GM03348 (cell line): ENCODE measurements at places on chromosomes 2 and 18.

GRCh38 chr2:172425336-172425735, 2.0 kb upstream of the ITGA6 start:
- DNase-seq = no peak

DNA sequence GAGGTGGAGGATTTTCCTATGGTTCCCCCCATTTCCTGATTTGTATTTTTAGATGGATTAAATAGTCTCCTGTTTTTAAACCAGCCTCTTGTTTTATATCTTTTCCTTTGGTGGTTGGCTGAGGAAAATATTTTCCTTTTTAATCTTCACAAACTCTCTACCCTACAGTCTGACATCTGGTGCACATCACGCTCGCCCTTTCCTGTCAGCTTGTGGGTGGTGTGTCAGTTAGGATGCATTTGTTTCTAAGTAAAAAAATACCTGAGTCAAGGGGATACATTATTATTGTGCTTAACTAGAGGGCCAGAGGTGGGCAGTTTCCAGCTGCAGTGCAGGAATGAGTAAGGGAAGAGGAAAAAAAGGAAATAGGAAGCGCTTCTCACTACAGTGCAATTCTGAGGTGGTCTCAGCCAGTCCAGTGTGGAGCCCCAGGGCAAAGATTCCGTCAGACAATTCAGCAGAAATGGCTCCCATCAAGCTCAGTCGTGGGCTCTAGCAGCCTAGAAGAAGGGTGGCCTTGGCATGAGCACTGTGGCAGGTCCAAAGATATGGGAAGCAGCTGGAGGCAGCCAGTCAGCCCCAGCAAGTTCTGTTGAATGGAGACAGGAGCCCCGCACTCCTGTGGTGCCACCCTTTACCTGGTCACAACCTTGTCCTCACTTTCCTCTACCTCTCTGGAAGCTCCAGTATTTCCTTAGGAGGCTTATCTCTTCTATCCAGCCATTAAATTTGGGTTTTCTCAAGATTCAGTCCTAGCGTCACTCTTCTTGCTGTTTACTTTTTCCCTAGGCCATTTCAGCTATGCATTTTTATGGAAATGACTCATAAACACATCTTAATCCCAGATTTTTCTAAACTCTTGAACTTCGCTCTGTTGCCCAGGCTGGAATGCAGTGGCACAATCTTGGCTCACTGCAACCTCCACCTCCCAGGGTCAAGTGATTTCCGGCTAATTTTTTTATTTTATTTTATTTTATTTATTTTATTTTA, 18.5 kb downstream of the SFTPB start:
- DNase-seq = peak; percentile 59

- peak; percentile 41 for DNase-seq
These were observed 30.2 kb upstream of the ROCK1 start for GRCh38 chr18:21141668-21142422.

DNA sequence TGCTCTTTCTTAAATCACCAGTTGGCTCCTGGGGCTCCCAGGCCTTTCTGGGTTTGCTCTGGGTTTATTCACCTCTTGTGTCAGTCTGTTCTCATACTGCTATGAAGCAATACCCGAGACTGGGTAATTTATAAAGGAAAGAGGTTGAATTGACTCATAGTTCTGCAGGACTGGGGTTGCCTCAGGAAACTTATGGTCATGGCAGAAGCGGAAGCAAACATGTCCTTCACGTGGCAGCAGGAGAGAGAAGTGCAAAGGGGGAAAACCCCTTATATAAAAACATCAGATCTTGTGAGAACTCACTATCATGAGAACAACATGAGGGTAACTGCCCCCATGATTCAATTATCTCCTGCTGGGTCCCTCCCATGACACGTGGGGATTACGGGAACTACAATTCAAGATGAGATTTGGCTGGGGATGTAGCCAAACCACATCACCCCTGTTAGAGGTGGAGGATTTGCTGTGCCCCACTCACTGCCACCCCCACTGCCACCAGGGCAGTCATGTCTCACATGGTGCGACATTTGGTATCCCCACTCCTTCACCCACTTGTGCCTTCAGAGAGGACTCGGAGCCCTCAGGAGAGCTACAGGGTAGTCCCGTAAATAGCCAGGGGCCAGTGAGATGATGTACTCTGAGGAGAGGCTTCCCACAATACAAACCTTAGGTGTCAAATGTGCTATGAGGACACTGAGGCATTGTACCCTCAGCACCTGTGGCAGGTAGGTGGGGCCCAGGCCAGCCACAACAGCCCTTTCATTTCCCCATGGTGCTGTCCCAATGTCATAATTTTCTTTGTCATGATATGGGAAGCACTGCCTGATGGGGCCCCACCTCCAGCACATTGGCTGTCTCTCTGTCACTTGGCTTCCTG, 35.7 kb downstream of the CDC42EP3 start:
- DNase-seq = no peak

GRCh38 chr2:112253261-112253815, 1.5 kb downstream of the ZC3H8 start:
- DNase-seq = no peak

DNA sequence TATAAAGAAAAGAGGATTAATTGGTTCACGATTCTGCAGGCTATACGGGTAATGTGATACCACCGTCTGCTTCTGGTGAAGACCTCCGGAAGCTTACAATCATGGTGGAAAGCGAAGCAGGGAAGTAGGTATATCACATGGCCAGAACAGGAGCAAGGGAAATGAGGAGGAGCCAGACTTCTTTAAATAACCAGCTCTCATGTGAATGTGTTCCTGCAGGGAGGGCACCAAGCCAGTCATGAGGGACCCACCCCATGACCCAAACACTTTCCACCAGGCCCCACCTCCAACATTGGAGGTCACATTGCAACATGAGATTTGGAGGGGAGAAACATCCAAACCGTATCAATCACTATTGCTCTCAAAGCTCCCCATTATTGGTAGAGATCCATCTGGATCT, 61.8 kb downstream of the EFEMP1 start:
- no peak for DNase-seq

- no peak for DNase-seq
These were observed 170.3 kb upstream of the MGAT5 start for GRCh38 chr2:134083548-134083947.

DNA sequence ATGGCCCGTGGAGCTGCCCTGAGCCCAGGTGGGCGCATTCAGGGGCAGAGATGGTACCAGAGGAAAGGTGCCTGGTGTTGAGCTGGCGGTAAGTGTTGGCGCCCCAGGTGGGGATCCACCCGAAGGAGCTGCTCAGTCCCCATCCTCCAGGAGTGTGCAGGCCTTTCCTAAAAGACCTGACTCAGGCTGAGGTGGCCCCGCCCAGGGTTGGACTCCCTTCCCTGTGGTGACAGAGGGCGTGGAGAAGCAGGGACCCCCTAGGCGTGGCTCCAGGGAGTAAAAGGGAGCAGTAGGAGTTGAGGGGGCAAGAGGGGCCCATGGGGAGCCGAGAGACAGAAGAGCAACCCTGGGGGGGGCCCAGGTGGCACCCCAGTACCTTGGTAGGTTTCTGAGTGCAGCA, 2.4 kb downstream of the OXER1 start:
- DNase-seq = no peak

- DNase-seq = no peak
These were observed 478.9 kb upstream of the HS6ST1 start for GRCh38 chr2:128797533-128797932.

DNA sequence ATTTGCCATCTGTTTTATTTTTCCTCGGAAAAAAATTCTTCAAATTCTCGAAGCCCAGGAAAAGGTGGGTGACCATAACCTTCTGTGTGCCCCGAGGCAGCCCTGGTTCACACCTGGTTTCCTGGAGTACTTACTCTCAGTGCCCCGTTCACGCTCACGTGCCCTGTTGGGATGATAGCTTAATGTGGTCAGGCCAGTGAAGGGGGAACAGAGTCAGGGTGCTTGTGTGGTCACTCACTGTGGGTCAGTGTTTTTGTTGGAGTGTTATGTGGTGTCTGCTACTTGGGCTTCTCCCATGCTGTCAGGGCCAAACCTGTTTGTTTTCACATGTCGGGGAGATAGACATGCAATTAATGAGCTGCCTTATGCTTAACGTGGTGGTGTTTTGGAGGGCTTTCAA, 78.1 kb downstream of the MAP4K4 start:
- DNase-seq = no peak

- no peak for DNase-seq
These were observed 50.1 kb upstream of the WDR75 start for GRCh38 chr2:189391201-189391600.

DNA sequence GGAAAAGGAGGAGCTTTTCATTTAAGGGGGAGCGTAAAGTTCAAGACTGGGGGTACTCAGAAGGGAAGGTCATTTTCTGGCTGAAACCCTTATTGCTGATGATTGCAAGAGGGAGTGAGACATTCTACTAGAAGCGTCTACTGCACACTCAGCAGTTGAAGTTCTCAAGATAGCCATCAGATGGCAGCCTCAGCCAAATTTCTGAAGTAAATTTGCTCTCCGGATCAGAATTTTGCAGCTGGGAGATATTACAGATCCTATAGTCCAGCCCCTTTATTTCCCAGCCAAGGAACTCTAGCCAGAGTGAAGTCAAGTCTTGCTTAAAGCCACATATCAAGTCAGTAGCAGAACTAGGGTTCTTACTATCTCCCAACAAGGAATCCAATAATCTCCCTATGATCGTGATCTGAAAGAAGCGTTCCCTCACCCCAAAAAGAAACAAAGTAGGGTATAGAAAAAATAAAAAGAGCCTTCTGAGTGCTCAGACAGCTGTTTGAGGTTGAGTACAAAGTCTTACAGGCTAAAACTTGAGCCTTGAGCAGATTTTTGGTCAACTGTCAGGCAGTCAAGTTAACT, 24.0 kb downstream of the RAX start:
- DNase-seq = peak; percentile 85

DNA sequence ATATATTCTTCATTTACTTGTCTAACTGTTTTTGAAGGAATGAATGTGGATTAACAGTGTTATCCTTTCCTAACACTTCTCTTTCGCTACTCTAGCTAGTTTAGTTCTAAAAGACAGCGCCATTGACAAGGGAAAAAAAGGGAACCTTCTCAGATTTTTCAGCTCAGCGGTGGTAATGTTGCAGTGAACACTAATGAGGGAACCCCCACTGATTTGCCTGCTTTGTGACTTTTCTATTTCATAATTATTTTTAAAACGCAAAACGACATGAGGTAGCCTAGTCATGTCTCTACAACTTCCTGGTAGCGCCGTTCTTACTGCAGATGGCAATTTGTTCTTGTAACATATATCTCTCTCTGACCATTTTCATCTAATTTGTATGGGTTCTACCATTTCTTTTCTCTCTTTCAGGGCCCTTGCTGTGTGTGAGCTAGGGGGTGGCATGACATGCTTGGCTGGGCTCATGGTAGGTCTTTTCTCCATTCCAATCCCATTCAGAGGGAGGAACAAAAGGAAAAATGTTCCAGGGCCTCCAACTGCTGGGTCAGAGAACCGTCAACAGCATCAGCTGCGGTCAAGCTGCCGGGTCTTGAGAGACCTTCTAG, 235.5 kb upstream of the SIX3 start:
- DNase-seq = no peak

DNA sequence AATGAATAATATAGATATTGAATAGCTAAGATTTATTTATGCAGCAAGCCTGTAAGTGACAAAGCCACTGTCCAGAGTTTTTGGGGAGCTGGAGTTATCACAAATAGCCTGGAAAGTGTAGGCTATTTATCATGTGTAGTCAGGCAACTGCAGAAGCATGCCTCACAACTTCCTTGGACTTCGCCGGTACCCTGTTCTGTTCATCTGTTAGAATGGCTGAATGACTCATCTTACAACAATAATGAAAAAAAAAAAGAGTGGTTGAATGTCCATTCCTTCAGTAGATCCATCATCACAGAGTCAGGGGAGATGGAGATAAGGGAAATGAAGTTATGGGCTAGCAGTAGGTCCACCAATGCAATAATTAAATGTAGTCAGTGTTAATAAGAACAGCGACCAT, 24.0 kb upstream of the ATP5MC3 start:
- peak; percentile 5 for DNase-seq

GRCh38 chr2:130390460-130391057, 34.7 kb downstream of the PTPN18 start:
- DNase-seq = no peak

GRCh38 chr2:152500772-152501171, 165.8 kb downstream of the FMNL2 start:
- DNase-seq = no peak

- no peak for DNase-seq
These were observed 682.5 kb downstream of the MBD2 start for GRCh38 chr18:53541924-53542323.

DNA sequence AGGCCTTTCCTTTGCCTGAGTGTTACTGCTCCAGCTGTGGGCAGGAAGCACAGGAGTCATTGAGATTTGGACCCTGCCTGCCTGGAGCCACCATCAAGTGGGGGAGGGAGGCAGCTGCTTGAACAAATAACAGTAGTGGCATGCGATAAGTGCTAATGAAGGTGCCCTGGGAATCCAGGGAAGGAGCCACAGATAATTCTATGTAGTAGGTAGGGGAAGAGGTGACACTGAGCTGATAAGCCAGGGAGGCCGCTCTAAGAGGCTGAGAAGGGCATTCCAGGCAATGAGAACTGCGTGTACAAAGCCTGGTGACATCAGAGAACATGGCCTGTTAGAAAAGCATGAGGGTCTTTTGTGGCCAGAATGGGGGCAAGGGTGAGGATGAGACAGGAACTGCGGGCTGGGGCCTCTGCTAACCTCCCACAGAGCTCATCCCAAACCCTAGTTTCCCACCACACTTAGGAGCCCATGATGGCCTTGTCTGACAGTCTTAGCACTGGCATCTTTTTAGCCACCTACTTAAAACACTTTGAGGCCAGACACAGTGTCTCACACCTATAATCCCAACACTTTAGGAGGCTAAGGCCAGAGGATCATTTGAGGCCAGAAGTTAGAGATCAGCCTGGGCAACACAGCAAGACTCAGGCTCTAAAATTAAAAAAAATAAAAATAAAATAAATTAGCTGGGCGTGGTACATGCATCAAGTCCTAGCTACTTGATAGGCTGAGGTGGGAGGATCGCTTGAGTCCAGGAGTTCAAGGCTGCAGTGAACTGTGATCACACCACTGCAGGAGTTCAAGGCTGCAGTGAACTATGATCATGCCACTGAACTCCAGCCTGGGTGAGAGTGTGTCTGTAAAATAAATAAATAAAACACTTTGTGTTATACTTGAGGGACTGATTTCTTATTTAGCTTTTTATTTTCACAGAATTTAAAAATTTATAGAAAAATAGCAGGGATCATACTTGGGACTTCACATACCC, 58.9 kb downstream of the TET3 start:
- no peak for DNase-seq

DNA sequence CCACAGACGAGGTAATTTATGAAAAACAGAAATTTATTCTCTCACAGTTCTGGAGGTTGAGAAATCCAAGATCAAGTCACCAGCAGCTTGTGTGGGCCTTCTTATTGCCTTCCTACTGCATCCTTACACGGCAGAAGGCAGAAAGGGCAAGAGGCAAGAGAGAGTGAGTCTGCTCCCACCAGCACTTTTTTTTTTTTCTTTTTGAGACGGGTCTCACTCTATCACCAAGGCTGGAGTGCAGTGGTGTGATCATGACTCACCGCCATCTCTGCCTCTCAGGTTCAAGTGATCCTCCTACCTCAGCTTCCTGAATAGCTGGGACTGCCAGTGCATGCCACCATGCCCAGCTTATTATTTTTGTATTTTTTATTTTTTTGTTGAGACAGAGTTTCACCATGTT, 78.5 kb upstream of the HK2 start:
- no peak for DNase-seq
